ENCODE measurements at places on chromosomes 16 and 17. TPM values are rescaled to one million over a fixed set of nuclear protein-coding genes. Genes with fewer than 3 reads are reported as not detected.

Gene RNF222
- not detected for total RNA-seq

Gene MEFV
- total RNA-seq = under 0.01 TPM

Gene MYLK3
- 0.13 TPM for total RNA-seq

Gene CA7
- not detected for total RNA-seq

Gene EVPLL
- total RNA-seq = not detected

Gene RAPGEFL1
- 0.39 TPM for total RNA-seq

Measured in dermis microvascular lymphatic vessel endothelial cell (primary cell).